ENCODE measurements at places on chromosomes 2 and 18.

- no peak for DNase-seq
These were observed 42.2 kb downstream of the CD302 start for GRCh38 chr2:159755788-159756187.

GRCh38 chr2:68134554-68134953, 23.1 kb upstream of the PNO1 start:
- DNase-seq: no peak

GRCh38 chr18:33014060-33014796, 241.4 kb upstream of the KLHL14 start:
- DNase-seq: peak; percentile 50

DNA sequence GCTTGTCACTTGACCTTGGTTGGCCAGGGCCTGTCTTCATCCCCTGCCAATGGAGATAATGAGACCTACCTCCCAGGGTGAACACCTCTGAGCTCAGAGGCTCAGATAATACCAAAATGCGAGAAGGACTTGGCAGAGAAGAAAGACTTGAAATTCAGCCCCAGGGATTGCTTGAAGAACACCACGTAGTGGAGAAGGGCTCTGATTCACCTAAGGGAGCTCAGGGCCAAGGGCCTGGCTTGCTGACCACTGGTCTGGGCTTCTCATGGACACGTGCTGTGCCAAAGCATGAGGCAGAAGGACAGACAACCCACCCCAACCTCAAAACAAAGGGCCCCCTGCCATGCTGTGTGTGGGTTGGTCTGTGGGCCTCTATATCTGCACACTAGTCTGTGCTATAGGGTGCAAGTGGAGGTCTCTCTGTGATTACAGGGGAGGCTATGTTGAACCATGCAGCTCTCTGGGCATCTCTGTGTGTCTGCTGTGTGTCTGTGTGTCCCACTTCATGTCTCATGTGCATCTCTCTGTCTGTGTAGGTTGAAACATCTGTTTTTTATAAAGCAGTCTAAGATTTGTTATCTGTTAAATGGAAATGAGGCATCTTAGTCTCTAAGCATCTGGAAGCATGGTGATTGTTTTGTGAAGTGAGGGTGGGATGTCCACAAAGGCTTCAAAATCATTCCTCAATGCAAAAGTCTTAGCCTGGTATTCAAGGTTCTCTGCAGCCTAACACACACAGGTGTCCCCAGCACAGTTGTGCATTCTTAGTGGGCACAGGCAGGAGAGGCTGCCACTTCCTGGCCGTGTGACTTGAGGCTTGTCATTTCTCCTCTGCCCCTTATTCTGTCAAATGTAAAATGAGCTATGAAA, 61.0 kb upstream of the EPAS1 start:
- DNase-seq: no peak

- no peak for DNase-seq
These were observed 157.1 kb downstream of the COL6A3 start for GRCh38 chr2:237256887-237257286.

- DNase-seq: no peak
These were observed 481.0 kb downstream of the TNS1 start for GRCh38 chr2:217521820-217522219.

DNA sequence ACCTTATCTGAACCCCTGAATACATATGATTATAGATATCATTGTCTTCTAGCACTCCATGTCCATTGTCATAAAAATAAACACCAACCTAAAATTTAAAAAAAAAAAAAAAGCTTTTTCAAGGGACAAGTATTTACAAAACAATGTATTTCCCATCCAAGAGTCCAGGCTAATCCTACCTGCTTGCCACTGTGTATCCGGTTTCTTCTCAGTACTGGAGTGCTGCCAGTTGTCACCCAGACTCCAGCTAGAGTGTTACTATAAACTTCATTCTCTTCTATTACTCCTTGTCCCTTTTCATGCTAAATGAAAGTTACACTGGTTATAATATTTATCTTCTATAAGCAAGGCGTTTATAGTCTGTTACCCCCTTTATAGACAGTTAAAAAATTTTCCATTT, 35.8 kb downstream of the MSH6 start:
- no peak for DNase-seq

DNA sequence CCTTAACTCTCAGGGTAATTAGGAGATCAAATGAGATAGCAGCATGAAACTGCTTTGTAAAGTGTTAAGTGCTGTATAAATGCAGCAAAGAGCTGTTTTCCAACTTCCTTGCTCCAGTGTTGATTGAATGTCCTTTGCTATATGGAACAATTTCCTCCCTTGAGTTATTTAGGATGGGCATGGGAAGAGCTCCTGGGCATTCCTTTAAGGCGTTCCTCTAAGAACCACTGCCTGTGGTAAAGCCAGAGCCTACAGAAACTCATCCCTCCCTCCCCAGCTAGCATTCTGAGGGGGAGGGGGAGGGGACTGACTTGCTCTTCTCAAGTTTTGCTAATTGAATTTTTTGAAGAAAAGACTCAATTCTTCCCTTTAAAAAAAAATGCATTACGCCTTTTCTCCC, 1.4 kb downstream of the AKAIN1 start:
- DNase-seq: no peak

DNA sequence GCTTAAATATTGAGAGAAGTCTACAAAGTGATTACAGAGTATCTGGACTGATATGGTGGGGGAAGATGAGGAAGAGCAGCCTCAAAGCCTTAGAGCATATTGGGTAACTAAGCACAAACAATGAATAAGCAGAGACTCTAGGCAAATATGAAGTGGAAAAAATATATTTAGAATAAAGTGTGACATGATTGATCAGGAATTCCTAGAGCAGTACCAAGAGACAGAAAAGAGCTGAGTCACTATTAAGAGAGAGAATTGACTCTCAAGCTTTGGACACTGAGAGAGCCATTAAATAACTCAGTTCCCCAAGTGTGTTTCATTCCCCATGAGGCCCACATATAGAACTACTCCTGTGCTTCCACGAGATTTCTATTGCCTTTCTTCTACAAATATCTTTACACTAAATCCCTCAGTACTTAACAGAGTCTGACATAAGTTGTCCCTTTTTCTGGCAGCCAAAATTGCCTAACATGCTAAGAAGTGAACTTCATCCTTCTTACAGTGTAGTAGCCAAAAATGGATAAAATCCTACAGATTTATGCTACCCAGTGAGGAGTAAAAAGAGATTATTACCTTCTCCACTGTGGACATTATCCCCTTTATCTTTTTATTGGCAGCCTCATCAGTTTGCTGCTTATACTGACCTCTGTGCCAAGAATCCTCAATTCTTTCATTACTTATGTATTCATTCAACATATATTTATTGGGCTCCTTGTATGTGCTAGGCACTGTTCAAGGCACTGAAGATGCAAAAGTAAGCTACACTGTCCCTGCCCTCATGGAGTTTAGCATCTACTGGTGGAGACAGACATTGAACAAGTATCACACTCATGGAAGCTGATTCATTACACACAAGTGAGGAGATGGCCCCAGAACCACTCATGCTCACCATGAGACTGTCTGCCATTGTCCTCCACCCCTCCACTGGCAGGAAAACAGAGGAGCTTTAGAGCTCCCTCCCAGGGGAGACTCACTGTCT, 45.4 kb downstream of the SLC40A1 start:
- DNase-seq: no peak

GRCh38 chr2:2007551-2008501, 263.5 kb upstream of the PXDN start:
- DNase-seq: no peak

DNA sequence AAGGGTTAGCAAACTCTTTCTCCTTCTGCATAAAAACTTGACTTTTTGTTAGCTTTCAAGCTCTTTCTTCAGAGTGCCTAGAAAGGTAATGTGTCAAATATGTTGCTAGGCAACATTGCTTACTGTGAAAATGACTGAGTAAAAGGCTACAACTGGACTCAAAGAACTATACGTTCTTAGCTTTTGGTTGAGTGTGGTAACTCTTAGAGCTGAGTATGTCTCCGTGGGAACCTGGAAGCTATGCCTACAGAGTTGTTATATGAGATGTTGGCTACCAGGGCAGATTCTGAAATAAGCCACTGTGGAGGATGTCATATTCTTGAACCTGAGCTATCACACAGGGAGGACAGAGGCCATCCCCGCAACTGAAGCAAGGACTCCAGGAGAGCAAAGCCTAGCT, 105.5 kb downstream of the ARL6IP6 start:
- no peak for DNase-seq

DNA sequence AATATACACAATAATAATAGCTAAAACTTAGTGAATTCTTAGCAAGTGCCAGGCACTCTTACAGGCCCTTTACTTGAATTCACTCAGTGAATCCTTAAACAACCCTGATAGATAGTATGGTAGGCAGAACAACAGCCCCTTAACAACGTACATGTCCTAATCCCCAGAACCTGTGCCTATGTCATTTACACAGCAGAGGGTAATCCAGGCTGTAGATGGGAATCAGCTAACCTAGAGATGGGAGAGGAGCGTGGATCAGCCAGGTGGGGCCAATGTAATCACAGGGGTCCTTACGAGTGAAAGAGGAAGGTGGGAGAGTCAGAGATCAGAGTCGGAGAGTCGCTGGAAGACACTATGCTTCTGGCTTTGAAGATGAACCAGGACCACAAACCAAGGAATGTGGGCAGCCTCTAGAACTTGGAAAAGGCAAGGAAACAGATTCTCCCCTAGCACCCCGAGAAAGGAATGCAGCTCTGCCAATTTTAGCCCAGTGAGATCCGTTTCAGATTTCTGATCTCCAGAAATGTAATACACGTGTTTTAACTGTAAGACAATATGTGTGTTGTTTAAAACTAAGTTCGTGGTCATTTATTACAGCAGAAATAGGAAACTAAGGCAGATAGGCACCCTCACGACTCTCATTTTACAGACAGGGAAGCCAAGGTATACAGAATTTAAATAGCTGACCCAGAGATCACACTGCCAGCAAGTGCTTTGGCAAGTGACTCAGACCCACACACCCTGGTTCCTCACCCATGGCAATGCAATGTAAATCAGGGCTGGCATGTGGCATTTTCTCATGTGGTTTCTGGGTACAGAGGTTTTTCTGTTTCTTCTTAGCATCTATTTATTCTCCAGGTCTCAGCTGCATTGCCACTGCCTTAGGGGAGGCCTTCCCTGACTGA, 68.9 kb downstream of the DOCK10 start:
- DNase-seq: no peak

GRCh38 chr2:126947103-126947429, 48.4 kb downstream of the TEX51 start:
- no peak for DNase-seq

DNA sequence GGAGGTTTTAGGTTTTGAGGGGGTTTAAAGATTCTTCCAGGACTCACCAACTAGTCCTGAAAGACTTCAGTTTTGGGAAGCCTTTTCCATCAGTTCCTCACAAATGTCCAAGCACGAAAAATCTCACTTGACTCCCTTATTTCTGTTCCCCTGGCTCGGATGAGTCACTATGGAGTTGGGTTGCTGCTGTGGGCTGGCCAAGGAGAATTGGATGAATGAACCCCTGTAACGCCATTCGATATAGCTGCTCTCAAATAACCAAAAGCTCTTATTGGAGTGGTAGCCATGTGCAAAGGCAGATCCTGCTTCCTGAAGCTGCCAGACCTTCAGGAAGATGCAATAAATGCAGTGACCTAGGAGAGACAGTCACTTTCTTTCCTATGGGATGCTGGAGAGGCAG, 417.0 kb downstream of the ZNF521 start:
- DNase-seq: no peak

DNA sequence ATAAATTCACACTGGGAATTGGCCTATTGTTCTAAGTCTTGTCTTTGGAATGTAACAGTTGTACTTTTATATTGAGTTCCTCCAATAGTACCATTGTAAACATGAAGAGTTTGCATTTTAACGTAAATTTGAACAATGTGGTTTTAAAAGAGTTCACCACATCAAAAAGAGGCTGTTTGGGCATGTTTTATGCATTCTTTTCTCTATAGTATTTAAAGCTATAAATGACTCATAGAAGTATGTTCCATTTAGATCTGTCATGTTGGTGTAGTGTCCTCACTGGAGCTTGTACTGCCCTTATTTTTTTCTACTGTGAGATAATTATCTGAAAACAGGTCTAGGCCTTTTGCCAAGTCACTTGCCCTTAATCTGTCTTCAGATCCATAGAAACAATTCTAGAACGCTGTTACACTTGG, 141.9 kb downstream of the RHBDD1 start:
- no peak for DNase-seq

DNA sequence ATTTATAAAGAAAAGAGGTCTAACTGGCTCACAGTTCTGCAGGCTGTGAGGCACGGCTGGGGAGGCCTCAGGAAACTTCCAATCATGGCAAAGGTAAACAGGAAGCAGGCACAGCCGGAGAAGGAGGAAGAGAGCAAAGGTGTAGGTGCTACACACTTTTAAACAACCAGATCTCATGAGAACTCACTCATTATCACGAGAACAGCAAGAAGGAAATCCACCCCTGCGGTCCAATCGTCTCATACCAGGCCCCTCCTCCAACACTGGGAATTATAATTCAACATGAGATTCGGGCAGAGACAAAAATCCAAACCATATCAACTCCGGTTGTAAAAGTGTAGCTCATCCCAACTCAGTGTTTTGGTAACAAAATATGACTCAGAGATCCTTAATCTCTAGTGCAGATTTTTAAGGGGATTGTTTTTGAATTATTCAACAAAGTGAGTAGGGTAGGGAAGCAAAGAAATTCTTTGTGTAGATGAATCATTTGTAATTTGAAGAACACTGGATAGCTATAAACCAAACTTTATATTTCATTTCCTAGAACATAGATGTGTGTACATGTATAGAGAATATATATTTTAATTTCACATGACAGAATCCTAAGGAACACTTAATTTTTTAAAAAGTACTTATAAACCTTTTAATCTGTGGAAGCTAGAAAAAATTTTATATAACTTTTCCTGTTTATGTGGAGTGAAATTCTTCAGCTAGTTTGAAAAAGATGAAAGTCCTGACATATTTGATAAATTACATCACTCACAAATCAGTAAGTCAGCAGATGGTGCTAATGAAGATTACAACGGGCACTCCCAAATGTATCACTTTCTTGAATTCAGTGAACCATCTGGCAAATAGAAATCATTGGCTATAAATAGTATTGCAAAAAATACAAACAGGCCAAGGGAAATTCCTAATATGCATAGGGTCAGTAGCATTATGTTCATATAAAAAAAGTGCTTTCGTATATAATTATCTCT, 130.1 kb downstream of the OLA1 start:
- DNase-seq: no peak

GRCh38 chr2:173355866-173356508, 1.3 kb downstream of the CDCA7 start:
- DNase-seq: no peak

- peak; percentile 89 for DNase-seq
These were observed 324.1 kb downstream of the CCDC178 start for GRCh38 chr18:33116376-33116775.

- peak; percentile 49 for DNase-seq
These were observed 550 bp downstream of the MFSD6 start for GRCh38 chr2:190408538-190409271.
